ENCODE measurements at places on chromosomes 4 and X.

DNA sequence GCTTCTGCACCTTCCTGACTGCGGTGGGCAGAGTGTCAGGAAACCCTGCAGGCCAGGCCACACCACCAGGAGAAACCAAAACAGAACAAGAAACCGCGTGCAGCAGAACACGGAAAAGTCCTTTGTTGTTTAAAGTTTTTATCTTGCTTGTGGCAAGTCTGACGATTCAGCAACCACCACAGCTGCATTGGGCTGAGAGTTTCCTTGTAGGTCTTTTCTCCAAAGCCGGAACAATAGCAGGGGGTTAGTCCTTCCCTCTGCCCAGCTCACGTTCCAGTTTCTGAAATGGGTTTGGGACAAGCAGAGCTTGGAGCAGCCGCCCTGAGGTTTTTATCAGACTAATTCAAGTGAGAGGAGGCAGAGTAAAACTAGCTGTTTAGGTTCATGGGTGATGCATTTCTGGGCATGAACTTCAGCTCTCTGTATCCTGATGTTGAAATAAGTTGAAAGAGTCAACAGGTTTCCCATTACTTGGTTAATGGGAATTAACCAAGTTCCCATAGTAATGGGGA, 216.9 kb downstream of the PTTG2 start:
- ATAC-seq, result peak; percentile 58

DNA sequence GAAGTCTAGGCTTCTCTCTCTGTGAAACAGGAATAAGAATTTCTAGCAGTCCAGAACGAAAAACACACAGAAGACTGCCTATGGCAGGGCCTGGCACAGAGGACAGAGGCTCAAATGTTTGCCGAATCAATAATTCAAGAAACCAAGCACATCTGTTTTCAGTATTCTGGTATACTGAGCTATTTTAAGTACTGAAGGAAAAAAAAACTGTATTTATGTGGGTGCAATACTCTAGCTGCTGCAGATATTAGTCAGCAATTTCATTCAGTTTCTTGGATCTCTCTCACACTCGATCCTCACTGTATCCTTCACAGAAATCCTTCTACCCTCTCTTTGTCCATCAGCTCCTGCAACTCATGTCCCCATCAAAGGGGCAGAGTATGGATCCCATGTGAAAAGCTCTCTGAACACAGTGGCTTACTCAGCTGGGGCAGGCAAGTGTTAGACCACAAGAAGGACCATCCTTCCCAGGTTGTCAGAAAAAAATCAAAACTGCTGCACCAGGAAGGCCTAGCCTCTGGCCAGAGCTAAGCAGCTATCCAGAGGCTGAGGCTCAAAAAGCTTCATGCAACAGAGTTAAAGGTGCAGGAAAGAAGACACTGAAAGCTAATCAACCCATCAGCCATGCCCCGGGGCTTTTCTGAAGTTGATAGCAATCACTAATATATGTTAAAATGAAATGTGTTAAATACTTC, 9.1 kb upstream of the USO1 start:
- no peak for ATAC-seq

DNA sequence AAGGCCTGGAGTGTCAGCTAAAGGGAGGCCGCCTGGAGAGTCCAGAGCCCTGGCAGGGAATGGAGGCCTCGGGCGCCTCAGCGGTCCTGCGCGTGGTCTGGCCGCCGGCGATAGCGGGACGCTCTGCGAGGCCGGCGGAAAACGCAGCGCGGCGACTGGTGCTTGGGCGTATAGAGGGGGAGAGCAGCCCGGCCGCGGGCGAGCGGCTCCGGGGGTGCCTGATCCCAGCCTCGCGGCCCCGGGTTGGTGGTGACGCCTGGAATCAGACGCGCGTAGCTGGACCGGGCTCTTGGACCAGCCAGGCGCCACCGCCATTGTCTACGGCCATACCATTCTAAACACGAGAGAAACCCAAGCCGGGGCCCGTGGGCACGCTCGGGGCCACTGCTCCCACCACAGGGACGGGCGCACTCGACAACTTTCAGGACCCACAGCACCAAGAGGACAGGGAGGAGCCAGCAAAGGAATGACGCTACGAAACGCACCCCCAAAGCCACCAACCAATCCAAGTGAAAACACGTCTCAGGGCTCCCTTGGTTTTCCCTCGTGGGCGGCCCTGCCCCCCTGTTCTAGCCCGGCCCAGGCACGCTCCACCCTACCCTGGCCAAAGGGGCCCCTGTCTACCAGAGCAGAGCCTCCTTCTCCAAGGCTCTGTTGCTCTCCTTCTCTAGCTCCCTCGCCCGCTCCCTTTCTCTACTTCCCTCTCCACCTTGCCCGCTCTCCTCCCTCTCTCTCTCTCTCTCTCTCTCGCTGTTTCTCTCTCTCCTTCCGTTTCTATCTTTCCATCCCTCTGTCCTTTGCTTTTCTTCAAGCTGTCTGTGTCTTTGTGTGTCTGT, 7.8 kb downstream of the FRG2 start:
- no peak for ATAC-seq

GRCh38 chr4:186592966-186593586, 37.7 kb upstream of the MTNR1A start:
- no peak for ATAC-seq

DNA sequence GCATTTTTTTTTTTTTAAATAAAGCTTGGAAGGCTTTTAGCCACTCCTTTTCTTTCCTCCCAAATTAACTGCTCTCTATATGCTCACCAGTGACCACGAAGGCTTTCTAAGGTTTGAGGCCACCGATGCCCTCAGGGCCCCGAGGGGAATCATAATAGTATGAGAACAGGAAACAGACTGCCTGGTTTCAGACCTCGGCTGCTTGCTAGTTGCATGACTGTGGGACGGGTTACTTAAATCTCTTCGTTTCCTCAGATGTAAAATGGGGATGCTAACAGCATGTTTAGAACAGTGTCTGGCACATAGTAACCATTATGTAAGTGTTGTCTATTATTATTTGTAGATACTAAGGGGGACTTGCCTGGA, 3.6 kb downstream of the LINC00632 start:
- no peak for ATAC-seq

DNA sequence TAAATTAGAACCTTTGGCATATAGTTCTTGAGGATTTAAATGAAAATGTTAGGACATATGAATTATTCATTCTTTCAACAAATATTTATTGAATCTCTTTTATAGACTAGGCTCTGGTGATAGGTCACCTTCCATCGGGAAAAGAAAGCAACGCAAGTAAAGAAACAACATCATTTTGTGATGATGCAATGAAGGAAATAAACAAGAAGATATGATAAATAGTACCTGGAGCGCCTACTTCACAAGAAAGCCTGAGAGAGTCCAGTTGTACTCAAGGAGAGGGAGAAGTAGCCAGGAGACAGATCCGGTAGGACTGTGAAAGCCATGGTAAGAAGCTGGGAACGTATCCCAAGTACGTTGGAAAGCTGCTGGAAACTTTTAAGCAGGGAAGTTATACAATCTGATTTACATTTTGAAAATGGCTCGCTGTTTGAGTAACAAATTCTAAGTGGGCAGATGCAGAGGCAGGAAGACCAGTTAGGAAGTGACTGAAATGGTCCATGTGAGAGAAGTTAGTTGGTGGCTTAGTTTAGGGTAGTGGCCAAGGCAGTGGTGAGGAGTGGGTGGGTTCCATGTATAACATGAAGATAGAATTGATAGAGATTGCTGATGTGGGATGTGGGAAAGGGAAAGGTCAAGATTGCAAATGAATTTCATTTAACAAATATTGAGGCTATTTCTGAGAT, 17.7 kb upstream of the CPE start:
- no peak for ATAC-seq

- no peak for ATAC-seq
These were observed 69.0 kb downstream of the MRPL1 start for GRCh38 chr4:77931452-77932135.

DNA sequence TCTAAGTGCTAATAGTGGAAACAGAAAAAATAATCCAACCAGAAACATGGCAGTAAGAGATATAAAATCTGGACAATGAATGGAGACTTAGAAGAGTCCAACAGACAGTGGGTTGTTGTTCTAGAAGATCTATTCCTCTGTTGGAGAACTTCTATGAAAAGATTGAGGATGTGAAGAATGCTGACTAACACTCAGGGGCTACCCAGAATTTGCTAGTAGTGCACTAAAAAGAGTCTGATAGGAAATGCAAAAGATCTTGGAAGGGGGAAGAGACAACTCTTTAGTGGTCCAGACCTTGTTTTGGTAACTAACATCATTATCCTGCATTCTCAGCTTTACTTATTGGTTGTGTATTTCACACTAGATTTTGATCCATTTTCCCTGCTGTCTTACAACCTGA, 77.9 kb downstream of the SMARCA1 start:
- ATAC-seq, result no peak

- no peak for ATAC-seq
These were observed 54.5 kb downstream of the TENM3 start for GRCh38 chr4:182297659-182298058.

GRCh38 chrX:68922013-68922412, 93.2 kb downstream of the EFNB1 start:
- no peak for ATAC-seq

DNA sequence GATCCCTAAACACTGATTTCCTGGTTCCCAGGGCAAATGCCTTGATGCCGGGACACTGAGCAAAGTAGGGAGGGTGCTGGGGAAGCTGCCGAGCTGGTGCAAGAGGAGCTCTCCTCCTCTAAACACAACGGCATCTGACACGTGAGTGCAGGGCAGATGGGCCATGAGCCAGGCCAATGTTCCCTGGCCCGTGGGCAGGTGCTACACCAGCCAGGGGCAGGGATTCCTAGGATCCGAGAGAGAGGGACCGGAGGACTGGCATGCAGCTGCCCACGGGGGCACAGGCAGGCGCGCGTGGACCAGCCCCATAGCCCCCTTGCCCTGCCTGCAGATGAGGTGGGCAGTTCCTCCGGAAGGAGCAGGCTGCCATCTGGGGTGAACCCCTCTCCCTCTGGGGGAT, 66.8 kb upstream of the AFAP1 start:
- ATAC-seq, result no peak

DNA sequence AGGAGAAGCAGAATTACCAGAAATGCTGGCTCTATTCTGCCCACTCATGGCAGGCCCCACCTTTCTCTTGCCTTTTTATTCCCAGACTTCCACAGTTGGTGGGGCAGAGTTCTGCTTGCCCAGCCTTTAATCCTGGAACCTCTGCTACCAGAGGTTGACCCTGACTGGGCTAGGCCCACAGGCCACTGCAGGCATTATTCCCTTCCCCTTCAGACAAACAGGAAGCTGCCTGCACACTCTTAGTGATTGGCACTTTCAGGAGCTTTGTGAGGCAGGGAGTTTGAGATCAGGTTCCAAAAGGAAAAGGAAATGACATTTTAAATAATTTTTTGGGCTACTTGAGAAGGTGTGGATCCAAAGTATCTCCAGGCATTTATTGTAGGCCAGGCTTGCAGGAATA, 18.8 kb downstream of the MSN start:
- no peak for ATAC-seq

- no peak for ATAC-seq
These were observed 65.0 kb downstream of the ZFYVE28 start for GRCh38 chr4:2353222-2354107.

DNA sequence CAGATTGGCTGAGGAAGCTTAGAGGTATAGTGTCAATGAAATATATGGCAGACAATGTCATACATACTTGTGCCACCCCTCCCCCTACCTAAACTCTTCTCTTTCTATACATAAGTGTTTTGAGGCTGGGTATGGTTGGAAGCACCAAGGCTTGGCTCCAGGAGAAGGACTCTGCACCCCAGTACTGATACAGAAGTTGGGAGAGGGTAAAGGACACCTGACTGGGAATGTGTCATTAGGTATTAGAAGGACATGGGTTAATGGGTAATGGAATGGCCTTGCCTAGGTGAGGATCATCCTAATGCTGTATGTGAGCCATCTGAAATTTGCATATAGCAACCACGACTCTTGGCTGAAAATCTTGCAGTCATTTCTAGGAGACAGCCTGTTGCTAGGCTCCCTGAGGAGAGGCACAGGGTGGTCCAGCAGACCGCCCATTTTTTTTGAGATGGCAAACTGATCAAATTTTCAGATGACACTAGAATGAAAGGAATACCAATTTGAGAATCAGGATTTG, 26.8 kb upstream of the AP1S2 start:
- ATAC-seq, result no peak

DNA sequence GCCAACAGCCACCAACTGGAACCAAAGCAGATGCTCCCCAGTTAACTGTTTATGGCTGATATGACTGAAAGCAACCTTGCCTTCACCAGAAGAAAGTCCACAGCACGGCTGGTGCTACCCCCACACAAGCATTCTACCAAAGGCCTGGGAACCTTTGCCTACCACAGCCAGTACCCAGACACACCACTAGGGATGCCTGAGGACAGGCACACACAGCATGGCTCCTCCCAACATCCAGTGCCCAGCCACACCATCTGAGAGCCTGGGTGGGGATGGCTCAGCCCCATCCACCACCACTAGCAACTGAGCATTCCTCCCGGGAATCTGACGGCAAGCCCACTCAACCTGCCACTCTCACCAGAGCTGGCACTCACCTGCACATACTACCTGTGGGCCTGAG, 178.6 kb downstream of the SLC7A11 start:
- ATAC-seq, result no peak

DNA sequence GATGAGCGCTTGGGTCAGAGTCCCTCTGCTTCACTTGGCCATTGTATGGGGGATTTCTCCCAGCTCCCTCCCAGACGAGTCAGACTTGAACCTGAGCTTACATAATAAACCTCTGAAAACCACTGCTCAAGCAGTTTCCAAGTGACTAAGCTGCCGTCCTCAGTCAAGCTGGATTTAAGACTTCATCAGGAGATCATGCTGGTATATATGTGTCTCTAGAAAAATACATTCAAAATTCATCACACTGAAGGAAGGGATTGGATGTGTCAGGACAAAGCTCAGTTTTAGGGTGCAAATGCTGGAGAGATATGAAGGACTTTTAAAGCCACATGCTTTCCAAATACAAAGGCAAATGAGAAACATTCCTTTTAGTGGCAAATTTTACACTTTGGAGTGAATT, 114.3 kb downstream of the QDPR start:
- no peak for ATAC-seq

- no peak for ATAC-seq
These were observed 78.9 kb upstream of the PSAPL1 start for GRCh38 chr4:7513671-7514070.

GRCh38 chr4:115596265-115597001, 483.0 kb upstream of the NDST4 start:
- no peak for ATAC-seq

GRCh38 chrX:135009838-135010237, 12.5 kb downstream of the RTL8B start:
- ATAC-seq, result no peak

DNA sequence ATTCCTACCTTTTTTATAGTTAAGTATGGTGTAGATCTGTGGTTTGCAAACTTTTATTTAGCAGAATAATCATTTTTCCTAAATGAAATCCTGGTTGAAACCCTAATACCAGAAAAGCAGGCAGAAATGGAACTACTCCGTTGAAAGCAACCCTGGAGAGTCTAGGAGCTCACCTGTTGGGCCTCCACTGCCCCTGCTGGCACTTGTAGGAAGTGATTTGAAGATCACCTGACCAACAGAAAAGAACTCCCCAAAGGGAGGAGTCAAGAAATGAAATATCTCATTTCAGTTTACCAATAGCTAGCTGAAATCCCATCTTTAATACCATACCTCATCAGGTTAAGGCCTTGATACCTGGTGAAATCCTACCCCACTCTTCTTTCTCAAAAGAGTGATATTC, 277.1 kb downstream of the KLHL13 start:
- ATAC-seq, result no peak

GRCh38 chr4:177385576-177386277, 56.5 kb downstream of the AGA start:
- ATAC-seq, result no peak

Data from activated CD4-positive, CD25-positive, alpha-beta regulatory T cell treated with anti-CD3 and anti-CD28 coated beads, Interleukin-2, amount 50 U/mL, for 24 hours (primary cell).